Kasumi-1 (cell line): ENCODE measurements at places on chromosomes 5 and 9.

- no peak for DNase-seq
Observed at GRCh38 chr9:34211395-34211794, 32.6 kb downstream of the UBAP1 start.

DNA sequence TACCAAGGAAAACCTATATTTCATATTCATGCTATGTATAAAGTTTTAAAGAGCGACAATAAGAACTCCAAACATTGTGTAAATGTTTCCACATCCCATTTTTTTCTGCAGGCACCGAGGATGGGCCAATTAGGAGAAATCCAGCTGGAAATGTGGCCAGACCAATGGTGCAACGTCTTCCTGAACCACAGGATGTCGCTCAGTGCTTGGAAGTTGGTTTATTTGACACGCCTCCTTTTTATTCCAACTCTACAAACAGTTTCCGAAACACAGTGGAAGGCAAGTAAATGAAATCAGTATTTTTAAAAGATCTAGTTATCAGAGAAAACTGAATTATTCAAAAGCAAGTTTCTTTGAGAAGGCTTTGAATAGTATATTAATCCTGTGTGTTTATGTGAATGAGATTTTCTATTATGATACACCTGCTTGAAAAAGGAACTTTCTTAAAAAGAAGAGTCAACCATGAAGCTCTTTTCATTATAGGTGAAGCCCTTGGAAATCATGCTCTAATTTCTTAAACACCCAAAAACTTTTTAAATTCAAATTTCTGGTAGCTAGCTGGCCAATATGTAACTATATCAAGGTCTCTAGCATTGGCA, 9.1 kb downstream of the TYRP1 start:
- DNase-seq = no peak

DNA sequence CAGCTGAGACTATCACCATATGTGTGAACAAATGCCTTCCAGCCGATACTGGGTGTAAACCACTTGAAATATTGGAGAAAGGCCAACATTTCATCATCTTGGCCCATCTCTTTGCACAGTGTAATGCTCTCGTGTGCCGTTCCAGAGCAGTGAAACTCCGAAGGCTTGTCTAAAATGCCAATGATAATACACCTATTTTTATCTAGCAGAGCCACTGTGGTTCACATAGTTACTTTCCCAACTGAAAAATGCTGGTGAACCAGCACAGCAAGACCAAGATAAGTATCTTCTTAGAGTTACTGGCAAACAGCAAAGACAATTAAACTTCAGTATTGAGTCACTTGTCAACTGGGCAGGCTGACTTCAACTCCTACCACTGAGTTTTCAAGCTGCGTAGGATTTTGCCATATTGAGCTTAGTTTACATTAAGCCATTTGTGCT, 379.9 kb upstream of the ACTBL2 start:
- no peak for DNase-seq

- DNase-seq = peak; percentile 61
Observed at GRCh38 chr5:139574641-139575312, 13.6 kb downstream of the UBE2D2 start.

DNA sequence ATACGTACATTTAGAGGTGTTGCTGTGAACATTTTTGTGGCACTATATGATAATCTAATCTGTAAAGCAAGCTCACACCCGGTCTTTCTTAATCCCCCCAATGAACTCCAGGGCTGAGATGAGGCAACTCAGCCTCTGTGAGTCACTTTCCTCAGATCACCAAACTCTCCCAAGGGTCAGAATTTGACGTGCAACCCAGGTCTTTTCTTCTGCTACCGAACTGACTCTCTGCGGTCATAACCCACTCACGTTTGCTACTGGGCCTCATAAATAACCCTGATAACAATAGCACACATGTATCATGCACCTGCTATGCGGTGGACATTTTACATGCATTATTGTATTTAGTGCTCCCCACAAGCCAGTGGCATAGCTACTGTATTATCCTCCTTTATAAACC, 153.1 kb downstream of the DROSHA start:
- no peak for DNase-seq

GRCh38 chr5:122515709-122516431, 203.8 kb downstream of the SNCAIP start:
- DNase-seq = peak; percentile 79

DNA sequence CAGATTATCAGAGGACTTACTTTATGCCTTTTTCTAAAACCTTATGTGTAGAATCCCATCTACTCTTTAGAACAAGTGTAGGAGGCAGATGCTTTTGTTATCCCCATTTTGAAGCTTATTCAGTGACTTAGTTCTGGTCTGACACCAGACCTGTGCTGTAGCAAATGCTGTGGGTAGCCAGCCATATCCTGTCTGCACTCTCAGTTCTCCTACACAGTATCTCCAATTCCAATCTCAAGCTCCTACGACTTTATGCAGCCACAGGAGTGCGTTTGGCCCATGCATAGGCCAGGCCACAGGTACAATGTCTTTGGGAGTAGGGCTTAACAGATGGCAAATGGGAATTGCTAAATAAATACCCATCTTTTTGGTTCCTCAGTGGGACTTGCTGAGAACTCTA, 292.6 kb downstream of the MCTP1 start:
- DNase-seq = no peak

DNA sequence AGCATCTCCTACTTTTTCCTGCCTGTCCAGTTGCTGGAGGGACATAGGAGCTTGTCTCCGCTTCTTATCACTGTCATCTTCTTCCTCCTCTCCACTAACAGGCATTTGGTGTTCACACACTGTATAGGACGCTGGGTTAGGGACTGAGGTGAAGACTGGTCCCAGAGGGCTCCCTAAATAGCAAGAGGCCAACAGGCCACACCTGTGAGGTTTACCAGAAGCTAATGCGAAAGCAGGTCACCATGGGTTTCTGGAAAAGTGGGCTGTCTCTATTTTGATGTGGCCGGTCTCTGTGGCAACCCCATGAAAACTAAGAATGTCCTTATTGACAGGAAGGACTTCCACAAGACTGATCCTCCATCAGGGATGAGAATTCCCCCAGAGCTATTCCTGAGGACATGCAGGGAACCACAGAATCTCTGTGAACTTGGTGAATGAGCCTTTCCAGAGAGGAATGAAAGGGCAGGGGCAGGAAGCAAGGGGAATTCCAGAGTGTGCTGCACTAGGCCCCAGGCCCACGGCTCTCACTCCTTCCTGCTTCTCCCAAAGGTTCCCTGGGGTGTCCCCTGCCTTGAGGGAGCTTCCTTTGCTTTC, 61.7 kb downstream of the DAP start:
- DNase-seq = no peak

DNA sequence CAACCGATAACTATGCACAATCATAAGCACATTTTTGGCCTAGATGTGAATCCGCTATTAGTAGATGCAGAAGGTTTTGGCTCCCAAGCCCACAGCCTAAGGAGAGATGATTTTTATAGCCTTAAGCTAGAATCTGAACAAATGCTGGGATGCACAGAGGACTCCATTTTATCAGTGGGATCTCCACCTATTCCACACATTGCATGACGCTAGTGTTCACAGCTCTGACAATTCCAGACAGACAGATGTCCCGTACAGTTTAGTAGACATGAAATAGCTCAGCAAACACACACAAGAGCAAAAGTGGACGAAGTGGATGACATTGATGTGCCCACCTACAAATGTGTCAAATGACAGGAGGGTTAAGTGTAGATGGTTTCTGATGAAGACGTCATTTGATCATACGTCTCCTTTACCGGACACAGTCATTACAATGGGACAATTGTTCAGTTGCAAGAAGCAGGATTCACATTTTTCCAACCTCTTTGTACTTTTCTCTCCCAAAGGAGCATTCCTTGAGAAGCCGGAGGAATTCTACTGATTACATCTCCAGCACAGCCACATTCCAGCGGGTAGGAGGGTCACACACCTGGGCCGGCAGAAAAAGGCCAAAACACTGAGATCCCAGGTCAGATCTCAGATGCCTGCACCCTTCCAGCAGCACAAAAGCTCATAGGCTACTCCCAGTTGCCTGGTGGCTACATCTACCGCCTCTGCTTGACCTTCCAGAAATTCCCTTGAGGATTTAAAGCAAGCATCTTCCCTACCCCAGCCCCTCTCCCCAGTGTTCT, 202.4 kb downstream of the SLIT3 start:
- DNase-seq = no peak

GRCh38 chr5:59648038-59648831, 245.3 kb downstream of the PDE4D start:
- DNase-seq = no peak

GRCh38 chr5:76696251-76696650, 19.7 kb upstream of the F2R start:
- peak; percentile 28 for DNase-seq

GRCh38 chr5:156812959-156813358, 37.1 kb upstream of the PPP1R2B start:
- no peak for DNase-seq

DNA sequence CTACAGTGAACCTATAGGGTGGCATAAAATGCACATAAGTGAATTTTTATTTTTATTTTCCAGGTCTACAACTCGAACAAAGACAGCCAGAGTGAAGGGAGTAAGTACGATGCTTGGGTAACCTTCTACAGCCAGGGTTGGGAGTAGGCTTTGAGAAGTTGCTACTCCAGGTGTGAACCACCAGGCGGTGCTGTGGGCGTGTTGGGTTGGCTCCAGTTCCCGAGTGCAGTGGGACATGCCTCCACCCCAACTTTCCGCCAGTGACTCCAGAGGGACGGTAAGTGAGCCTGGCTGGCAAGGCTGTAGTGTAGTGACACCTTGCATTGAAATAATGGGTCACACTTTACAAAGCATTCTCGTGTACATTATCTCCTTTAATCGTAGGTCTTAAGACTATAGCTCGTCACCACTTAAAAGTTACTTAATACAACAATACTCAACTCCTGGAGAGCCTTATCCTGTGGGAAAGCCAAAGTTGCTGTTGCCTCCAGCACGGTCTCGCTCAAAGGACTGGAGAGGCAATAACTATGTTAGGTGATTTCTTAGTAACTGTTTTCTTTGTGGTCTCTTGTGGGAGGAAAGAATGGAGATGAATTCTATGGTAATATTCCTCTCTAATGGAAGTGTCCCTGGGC, 244.0 kb downstream of the ARHGAP26 start:
- peak; percentile 42 for DNase-seq

DNA sequence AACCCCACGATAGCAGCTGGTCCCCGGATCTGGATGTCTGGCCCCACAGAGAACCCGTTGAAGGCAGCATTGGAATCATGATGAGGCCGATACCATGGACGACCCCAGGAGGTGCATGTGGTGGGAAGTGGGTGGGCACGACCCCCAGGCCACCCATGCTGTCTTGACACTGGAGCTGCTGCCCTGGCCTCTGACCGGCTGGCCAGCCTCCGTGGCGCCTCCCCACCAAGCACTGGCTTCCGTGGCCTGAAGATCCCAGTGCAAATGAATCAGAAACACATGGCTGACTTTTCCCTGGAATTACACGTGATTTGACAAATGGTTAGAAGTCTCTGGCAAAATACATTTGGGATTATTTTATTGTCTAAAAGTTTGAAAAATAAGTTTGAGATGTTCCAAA, 259.0 kb upstream of the IRX1 start:
- DNase-seq = no peak

- no peak for DNase-seq
Observed at GRCh38 chr5:77957931-77958521, 181.9 kb upstream of the TBCA start.

DNA sequence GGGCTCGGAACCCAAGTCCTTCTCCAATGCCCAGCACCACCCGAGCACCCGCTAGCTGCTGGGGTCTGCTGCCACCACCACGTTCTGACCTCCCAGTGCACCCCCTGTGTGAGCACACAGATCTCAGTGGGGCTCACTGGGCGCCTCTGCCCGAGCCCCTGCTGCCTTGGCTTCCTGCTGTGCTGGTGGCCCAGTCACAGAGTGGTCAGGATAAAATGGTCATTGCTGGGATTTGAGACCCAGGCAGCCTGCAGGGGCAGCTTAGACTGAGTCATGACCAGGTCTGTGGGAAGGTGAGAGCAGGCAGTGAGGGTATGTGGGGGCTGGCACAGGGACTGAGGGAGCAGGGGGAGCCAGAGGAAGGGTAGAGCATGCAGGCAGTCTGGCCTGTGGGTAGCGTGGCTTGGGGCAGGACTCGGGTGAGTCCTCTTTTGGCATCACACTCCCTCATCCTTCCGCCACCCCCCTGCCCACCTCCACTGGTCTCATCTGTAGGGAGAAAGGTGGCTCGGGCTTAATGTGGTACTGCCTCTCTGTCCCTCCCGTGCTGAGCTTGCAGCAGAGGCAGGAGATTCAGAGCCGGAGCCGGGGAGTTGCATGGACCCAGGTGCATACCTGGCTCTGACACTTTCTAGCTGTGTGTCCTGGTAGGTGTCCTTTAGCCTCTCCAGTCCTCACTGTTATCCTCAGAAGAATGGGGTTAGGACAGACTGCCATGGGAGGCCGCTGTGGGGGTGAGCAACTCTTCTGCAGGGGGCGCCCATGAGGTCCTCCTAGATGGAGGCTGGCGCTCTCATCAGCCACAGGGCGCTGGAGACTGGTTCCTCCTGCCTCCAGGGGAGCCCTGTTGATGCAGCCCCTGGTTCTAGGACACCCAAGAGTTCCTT, 32.1 kb downstream of the USP20 start:
- DNase-seq = no peak

DNA sequence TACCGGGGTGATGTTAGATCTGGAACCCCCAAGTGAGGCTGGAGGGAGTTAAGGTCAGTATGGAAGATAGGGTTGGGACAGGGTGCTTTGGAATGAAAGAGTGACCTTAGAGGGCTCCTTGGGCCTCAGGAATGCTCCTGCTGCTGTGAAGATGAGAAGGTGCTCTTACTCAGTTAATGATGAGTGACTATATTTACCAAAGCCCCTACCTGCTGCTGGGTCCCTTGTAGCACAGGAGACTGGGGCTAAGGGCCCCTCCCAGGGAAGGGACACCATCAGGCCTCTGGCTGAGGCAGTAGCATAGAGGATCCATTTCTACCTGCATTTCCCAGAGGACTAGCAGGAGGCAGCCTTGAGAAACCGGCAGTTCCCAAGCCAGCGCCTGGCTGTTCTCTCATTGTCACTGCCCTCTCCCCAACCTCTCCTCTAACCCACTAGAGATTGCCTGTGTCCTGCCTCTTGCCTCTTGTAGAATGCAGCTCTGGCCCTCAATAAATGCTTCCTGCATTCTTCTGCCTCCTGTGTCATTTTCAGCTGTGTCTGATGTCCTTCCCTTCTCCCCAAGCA, 2.3 kb upstream of the MYOZ3 start:
- no peak for DNase-seq

- DNase-seq = no peak
Observed at GRCh38 chr9:121853617-121854395, 202.4 kb downstream of the DAB2IP start.
